GM23248 (cell line): ENCODE measurements at places on chromosomes 7 and 10. TPM values are rescaled to one million over a fixed set of nuclear protein-coding genes. Genes with fewer than 3 reads are reported as not detected.

DNA sequence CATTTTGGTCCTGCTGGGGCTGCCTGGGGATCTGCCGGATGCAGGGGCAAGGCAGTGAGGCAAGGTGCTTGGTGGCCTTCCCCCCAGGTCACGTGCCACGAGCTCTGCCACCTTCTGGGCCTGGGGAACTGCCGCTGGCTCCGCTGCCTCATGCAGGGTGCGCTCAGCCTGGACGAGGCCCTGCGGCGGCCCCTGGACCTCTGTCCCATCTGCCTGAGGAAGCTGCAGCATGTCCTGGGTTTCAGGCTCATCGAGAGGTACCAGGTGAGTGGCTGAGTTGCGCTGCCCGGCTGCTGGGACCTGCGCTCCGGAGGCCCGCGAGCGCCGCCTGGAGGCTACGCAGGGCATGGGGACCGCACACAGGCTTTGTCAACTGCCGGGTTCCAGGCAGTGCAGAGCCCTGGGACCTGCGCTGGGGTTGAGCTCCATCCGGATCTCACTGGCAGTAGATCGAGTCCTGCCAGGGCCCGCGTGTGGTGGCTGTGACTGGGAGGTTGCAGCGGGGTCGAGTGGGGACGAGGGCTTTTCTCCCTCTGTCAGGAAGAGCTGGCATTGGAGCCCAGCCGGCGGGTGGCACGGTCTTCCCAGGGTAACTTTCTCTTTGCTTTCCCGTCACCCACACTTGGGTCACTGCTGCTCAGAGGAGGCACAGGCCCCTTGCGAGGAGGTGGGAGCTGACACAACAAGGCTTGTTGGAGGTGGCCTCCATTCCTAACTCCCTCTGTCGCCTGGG, 21.7 kb downstream of the AMZ1 start:
- no peaks in the 10 kb centered on the region for H3K36me3 ChIP-seq
- H3K4me1 ChIP-seq, result no peaks in the 10 kb centered on the region
- peak; percentile 73 for DNase-seq
- H3K27ac ChIP-seq, result no peak overlapping the region

GRCh38 chr10:112467541-112468075, 20.6 kb downstream of the VTI1A start:
- no peak overlapping the region for H3K27ac ChIP-seq
- no peaks in the 10 kb centered on the region for H3K27me3 ChIP-seq
- peaks cover 16% of the 10 kb centered on the region for H3K36me3 ChIP-seq
- DNase-seq, result no peak
- H3K4me1 ChIP-seq, result no peaks in the 10 kb centered on the region

- H3K27ac ChIP-seq, result no peak overlapping the region
- H3K4me3 ChIP-seq, result no peak overlapping the region
Measured at GRCh38 chr7:90980545-90980944, 283.7 kb upstream of the FZD1 start.

DNA sequence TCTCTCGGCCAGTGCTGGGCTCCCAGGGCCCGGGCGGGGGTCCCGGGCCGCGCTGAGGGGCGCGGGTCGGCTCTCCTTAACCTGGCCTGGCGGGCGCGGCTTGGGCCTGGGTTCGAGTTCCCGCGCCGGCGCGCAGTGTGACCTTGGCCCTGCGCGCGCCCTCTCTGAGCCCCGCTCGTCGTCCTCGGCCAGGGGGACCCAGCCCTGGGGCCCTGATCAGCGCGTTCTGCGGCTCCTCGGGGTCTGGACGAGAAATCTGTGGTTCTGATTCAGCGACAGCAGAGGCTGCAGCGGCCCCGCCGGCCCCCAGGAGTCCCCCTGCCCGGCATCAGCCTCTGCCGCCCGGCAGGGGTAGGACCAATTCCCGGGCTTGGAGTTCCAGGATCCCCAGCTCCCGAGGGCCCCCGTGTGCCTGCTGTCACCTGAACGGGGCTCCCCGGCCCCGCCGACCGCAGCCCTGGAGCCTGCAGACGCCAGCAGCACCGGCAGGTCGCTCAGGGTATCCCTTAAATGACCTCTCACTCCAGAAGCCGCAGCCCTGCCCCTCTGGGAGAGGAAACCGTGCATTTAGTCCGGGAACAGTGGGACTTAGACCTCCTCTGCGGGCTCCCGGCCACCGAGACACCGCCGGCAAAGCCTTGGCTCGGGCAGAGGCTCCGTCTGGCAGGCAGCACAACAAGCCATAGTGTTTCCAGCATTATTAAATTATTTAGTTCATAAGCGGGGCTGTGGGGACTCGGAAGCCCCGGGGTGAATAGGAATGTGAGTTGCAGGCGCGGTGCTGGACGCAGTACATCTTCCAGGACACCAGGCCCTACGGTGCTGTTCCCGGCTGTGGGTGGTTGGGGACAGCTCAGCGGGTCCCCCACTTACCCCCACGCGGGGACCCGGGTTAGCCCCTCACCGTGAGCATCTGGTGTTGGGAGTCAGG, 572 bp downstream of the CHST12 start:
- peak overlapping the region; percentile 90 for H3K4me3 ChIP-seq
- peak; percentile 72 for DNase-seq
- no peaks in the 10 kb centered on the region for H3K36me3 ChIP-seq
- H3K27me3 ChIP-seq, result no peaks in the 10 kb centered on the region

DNA sequence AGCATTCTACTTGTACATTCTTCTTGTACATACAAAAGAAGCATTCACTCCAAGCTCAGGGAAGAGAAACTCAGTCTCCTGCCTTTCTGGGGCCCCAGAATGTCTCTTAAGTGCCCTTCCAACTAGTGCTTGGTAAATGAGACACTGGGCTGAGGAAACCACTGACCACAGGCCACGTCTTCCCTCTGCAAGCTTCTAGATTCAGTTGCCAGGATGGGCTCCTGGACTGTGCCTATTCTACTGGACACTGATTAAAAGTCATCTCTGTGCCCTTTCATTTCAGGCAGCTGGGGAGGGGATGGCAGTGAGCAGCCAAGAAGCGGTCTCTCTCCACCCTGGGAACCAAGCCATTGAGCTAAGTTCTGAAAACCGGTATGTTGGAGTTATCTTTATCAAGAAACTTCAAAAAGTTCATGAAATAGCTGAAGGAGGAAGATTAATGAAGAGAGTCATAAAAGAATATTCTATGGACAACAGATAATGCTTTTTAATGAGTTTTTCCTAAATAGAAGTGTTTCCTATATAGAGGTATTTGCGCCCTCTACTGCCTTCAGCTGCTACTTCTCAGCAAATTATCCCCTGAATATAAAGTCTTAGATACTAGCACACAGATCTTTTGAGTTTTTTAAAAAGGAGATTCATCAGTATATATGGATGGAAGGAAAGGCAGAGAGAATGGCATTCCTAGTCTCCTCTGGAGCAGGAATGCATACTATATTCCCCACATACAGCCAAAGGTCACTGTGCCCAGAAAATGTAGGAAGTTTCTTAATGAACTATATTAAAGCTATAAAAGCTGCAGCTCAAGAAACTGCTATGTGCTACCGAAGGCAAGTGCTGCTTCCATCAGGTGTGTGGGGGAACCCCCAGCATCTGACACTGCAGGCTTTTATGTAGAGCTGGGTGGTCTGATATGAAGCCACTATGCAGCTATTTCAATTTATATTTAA, 8.4 kb upstream of the IFIT1B start:
- peak overlapping the region; percentile 61 for H3K27ac ChIP-seq
- no peak overlapping the region for H3K4me3 ChIP-seq
- no peaks in the 10 kb centered on the region for H3K36me3 ChIP-seq
- H3K4me1 ChIP-seq, result peaks cover 34% of the 10 kb centered on the region

- H3K4me1 ChIP-seq, result peaks cover 37% of the 10 kb centered on the region
- H3K4me3 ChIP-seq, result no peak overlapping the region
- no peaks in the 10 kb centered on the region for H3K36me3 ChIP-seq
Measured at GRCh38 chr10:123636598-123637325, 29.4 kb upstream of the GPR26 start.

DNA sequence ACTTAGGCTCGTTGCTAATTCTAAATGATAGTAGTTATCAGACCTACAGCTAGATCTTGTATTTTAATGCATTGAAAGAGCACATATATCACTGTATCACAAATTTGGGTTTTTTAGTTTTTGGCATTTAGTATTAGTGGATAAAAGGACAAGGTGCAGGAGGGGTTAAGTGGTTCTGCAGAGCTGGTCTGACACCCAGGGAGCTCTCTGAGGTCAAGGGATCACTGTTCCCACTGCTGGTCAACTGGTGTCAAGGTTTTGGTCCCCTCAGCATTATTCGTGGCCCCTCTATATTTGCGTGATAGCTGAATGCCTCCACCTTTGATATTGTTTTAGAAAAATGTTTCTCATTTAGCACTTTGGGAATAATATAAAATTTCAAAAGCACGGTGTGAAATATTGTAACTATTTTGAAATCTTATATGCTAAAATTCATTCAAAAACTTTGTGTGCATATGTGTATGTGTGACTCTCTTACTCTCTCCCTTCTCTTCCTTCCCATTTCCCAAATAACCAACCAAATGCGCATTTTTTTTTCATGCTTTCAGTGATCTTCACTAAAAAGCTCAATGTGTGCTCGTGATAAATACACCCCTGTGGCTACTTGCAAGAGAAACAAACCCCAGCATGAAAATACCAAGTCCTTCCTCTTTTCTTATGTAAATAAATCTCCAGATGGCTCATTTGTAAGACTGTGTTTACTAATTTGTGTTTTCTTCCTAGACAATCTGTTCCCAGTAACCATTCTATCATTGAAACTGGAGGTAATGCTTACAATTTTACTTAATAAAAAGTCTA, 309.2 kb downstream of the FGFR2 start:
- H3K36me3 ChIP-seq, result no peaks in the 10 kb centered on the region
- H3K27ac ChIP-seq, result no peak overlapping the region
- no peak for DNase-seq
- H3K4me1 ChIP-seq, result no peaks in the 10 kb centered on the region

DNA sequence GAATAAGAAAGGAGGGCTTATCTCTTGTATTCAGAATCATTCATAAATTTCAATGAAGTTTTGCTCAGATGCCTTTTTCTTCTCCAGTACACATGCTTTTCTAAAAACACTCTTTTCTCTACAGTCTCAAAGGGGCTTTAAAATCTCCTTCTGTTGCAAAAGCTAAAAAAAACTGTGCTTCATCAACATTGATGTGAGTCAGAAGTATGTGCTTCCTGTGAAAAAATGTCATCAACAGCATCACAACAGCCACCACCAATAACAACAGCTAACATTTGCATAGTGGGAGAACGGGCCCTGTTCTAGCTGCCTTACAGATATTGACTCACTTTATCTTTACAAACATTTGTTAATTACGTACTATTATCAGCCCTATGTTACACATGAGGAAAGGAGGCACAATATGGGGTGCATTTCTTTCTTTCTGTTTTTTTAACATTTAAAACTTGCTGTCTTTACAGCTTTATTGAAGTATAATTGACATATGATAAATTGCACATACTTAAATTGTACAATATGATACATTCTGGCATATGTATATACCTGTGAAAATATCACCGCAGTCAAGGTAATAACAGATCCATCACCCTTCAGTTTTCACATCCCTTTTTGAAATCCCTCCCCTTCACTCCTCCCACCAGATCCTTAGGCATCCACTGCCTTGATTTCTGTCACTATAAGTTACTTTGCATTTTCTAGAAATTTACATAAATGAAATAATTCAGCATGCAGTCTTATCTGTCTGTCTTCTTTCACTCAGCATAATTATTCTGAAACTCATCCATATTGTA, 1605.4 kb upstream of the LRRTM3 start:
- no peaks in the 10 kb centered on the region for H3K27me3 ChIP-seq
- DNase-seq, result no peak
- H3K4me3 ChIP-seq, result no peak overlapping the region
- H3K36me3 ChIP-seq, result no peaks in the 10 kb centered on the region
- H3K27ac ChIP-seq, result no peak overlapping the region

DNA sequence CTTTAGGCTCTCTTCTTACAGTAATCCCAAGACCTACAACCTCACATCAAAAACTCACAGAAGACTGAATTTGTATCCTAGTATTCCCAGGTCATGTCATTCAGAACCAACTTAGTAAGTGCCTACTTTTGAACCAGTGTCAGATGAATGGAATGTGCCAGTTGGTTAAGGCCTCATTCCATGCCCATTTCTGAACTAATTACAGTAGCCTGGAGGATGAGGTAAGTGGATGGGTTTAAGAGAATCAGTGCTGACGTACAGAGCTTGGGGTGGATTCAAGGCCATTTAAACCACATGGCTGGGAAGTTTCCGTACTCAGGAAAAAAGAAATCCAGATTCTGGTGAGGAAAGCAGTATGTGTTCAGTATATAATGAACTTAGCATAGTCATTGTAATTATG, 21.9 kb upstream of the FOXP2 start:
- H3K4me1 ChIP-seq, result no peaks in the 10 kb centered on the region; the same call in 1 of the 2 replicates
- H3K36me3 ChIP-seq, result no peaks in the 10 kb centered on the region
- no peak overlapping the region for H3K4me3 ChIP-seq
- no peaks in the 10 kb centered on the region for H3K27me3 ChIP-seq

GRCh38 chr7:157469181-157470016, 132.6 kb downstream of the DNAJB6 start:
- no peaks in the 10 kb centered on the region for H3K4me1 ChIP-seq
- no peak overlapping the region for H3K4me3 ChIP-seq
- no peaks in the 10 kb centered on the region for H3K36me3 ChIP-seq
- H3K27me3 ChIP-seq, result peaks cover 20% of the 10 kb centered on the region; the same call in 1 of the 2 replicates
- DNase-seq, result no peak

GRCh38 chr10:16653224-16653623, 131.5 kb upstream of the C1QL3 start:
- no peaks in the 10 kb centered on the region for H3K4me1 ChIP-seq
- DNase-seq, result no peak
- no peak overlapping the region for H3K27ac ChIP-seq

DNA sequence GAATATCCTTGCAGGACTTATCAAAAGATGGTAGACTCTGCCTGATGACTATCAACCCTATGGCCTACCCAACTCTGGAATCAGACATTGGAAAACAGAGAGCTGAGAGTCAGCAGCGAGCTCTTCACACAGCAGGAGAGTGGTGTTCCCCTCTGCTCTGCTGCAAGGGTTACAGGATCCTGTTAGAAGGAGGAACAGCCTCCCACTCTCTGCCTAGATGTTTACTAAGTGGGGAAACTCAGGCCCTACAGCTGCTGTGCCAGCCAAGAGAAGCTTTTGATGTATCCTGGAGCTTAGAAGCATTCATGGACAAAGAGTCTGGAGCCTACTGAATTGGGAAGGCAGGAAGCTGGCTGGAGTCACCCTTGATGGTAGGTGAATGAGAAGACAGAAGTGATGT, 104.6 kb downstream of the ABLIM1 start:
- no peak for DNase-seq
- H3K27ac ChIP-seq, result no peak overlapping the region
- H3K4me1 ChIP-seq, result no peaks in the 10 kb centered on the region
- H3K36me3 ChIP-seq, result no peaks in the 10 kb centered on the region

RTKN2 gene
- under 0.01 and 0.11 TPM in 2 replicates for total RNA-seq

DNAJB12 gene
- 28.4 and 32.9 TPM in 2 replicates for total RNA-seq

PLXNA4 gene
- total RNA-seq, result 0.32 and 0.89 TPM in 2 replicates

STAG3 gene
- total RNA-seq, result 0.97 TPM in 1 of 2 replicates, not detected in the other

ADRA2A gene
- total RNA-seq, result 74.8 and 77.1 TPM in 2 replicates
